CD4-positive, alpha-beta T cell (primary cell): ENCODE measurements at places on chromosomes 13 and 19.
A peak's percentile ranks its signal among the peaks of the same experiment; 100 is the strongest.

- no peak for DNase-seq
Observed at GRCh38 chr19:35629332-35629633, 447 bp downstream of the RBM42 start.

DNA sequence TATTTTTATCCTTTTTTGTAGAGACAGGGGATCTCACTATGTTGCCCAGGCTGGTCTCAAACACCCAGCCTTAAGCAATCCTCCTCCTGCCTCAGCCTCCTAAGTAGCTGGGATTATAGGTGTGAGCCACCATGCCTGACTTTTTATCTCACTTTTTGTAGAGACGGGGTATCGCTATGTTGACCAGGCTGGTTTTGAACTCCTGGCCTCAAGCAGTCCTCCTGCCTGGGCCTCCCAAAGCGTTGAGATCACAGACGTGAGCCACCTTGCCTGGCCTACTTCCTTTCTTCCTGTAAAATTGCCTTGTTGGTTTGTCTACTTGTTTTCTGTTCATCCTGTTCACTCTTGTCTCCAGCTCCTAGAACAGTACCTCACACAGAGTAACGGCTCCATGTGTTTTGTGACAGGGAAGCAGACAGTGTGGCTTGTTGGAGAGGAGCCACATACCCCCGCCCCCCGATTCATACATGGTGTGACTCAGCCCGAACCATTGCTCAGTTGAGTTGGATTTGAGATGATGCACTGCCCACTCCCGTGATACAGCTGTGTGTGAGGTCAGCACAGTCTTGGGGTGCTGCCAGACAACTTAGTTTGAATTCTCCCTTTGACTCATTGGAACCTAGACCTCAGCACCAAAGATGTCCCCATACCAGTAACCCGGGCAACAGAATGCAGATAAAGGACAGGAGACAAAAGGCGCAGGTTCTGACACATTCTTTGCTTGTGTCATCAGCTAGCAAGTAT is 34.2 kb downstream of the GPR42 start:
- peak; percentile 20 for DNase-seq

DNA sequence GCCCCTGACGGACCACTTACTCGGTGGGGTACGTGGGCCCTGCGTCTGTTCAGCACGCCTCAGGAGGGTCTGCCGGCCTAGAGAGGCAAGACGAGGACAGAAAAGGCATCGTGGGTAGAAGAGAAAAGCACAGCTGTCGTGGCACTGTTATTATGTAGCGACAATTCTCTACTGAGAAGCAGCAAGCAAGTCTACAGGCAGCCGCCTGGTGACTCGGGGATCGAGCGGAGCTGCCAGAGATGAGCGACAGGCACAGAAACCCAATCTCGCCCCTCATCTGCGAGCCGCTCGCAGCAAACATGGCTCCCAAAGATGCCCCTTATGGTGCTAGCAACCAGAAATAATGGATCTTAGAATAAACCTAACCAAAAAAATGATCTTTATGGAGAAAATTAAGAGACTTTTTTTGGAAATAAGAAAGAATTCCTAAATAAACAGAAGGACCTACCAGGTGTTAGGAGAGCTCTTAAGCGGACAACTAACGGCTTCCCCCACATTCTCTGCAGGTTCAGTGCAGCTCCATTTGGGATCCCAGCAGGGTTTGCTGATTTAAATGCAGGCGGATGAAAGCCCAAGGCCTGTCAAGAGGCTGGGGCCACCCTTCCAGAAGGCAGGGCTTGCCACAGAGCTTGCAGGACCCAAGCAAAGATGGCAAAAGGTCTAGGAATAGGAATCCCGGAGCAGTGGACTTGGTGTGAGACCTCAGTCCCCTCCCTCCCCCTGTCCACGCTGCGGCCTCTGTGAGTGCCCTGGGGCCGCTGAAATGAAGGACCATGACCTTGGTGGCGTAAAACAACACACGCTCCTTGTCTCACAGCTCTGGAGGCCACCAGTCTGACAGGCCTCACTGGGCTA is 152.6 kb downstream of the KDM4B start:
- DNase-seq = no peak

GRCh38 chr19:12611361-12611699 is 610 bp downstream of the ZNF791 start:
- DNase-seq = no peak

DNA sequence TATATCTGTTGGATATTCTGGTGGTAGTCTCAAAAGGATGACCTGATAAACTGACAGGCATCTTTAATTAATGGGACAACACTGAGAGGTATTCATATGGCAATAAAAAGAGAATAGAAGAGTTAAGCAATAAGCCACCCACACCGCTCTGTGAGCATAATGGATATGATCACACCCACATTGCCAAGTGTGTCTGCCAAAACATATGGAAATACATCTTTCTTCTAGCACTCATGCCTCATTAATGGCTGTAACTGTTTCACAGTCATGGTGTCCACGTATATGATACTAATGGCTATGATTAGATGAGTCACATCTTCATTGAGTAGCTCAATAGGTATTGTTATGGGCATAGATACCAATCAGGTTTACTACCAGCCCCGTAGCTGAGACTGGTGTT is 13.1 kb downstream of the IGFL3 start:
- DNase-seq = no peak

DNA sequence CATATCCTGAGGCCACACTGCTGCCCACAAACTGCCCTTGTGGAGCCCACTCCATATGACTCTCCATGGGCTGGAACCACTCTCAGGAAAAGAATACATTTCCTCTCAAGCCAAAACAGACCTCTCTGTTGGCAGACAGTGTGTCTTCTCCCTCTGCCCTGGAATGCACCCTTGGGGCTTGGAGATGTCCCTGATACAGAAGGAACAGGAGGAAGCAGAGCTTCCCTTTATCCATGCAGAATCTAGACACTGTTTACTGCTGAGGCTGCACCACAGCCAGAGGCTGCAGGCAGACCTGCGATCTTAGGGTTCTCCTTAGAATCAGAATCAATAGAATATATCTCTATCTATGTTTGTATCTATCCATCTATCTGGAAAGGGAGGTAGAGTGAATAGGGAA is 26.8 kb upstream of the CYP4F8 start:
- no peak for DNase-seq

DNA sequence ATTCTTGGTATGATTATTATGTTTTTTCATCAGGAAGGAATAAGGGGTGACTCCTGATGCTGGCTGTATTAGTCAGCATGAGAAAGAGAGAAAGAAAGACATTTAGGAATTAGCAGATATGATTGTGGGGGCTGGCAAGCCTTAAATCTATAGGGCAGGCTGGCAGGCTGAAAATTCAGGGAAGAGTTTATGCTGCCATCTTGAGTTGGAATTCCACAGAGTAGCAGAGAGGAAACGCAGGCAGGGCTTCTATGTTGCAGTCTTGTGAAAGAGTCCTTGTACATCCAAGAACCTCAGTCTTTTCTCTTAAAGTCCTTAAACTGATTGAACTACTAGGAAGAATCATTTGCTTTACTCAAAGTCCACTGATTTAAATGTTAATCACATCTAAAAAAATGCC is 262.7 kb upstream of the SLC10A2 start:
- DNase-seq = no peak

DNA sequence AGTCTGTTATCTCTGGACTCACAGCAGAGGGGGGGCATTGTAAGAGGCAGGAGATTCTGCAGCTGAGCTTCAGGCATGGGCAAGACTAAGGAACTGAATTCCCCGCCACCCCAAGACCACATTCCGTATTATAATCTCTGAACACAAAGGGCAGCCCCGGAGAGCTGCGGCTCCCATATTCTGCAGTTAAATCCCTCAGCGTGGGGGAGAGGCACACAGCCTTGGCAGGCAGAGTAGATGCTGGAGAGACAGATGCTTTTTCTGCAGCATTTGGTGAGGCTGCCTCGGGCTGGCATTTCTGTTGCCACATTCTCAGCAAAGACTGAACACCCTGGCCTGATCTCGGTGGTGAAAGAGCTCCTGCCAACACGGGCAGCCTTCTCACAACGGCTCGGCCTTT is 12.9 kb downstream of the CHAF1A start:
- DNase-seq = no peak
